ENCODE measurements at places on chromosomes 5 and 9.

DNA sequence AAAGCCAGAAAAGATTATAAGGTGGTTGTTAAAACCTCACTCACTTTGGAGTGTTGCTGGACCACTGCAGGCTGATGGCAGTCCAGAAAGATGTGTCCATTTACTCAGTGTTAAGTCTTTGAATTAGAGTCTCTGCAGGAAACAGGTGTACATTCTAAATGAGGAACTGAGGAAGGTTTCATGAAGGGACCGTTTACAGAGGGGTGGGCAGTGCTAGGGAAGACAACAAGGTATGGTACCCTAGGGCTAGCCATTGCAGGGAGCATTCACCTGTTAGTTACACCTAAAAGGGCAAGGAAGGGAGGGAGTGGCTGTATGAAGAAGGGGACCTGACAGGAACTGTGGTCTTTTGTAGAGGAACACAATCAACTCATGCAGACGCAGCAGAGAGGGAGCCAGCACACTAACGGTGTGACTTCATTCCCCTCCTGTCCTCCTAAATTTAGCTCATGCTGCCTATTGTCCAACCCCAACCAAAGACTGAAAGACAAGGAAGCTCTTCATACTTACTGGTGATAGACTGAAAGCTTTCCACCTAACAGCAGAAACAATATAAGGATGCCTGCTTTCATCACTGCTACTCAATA lies 32.2 kb upstream of the PAX5 start:
- no peak for DNase-seq

DNA sequence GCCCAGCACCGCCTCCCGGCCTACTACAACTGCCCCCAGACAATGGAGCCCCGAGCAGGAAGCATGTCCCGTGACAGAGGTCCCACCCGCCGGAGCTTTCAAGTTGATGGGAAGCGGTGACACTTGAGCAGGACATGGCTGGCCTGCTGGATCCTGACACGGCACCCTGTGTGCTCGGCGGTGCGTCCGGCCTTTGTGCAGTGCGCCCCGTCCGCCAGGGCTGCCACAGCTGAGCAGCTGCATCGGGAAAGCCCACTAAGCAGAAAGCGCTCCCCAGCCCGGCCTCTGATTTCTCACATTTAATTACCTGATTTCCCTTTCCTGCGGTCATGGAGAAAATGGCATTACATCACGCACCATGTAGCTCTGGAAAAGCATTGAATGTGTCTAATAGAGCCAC lies 611.9 kb downstream of the IRX1 start:
- no peak for DNase-seq

- no peak for DNase-seq
Measured at GRCh38 chr9:136362450-136362784, 1.1 kb downstream of the DNLZ start.

DNA sequence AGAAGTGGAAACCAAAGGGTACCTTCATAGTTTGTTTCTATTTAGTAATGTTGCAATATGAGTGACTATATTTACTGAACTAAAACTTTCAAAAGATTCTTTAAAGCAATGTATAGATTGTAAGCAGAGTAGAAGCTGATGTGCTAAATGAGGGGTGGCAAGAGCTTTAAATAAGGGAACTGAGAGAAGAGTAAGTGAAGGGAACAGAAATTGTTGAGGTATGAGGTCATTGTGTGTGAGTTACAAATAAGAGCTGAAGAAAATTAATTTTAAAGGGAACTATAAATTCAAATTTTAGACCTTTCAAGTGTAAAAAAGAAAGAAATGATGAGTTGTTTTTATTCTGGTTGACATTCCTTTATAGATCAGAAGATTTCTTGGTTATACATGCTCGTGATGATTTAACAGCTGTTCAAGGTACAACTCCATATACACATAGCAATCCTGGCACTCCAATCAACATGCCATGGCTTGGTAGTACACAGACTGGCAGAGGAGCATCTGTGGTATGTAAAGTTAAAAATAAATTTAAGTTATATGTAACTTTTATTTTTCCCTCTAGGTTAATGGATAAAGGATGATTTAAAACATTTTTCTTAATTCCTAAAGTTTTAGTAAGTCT lies 135.1 kb upstream of the TNFAIP8 start:
- DNase-seq = no peak

GRCh38 chr5:122129306-122129705 lies at the start of gene ZNF474:
ZNF474 (plus strand) TSS chr5:122129546; CDS start chr5:122151991, 22,445 bp downstream.
- no peak for DNase-seq

DNA sequence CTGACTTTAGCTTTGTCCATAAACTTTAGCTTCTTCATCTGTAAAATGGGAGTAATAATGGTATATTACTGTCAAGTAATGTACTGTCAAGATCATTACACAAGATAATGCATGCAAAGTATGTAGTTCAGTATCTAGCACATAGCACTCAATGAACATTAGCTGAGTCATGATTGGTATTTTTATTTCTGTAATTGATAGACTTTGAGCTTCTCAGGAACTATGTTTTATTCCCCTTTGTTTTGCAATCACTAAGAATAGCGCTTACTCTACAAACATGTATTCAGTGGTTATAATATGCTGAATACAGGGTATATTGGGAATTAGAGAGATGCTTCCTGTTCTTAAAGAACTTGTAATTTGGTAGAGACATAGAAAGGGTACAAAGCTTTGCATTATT lies 142.3 kb upstream of the KLF9 start:
- DNase-seq = no peak

DNA sequence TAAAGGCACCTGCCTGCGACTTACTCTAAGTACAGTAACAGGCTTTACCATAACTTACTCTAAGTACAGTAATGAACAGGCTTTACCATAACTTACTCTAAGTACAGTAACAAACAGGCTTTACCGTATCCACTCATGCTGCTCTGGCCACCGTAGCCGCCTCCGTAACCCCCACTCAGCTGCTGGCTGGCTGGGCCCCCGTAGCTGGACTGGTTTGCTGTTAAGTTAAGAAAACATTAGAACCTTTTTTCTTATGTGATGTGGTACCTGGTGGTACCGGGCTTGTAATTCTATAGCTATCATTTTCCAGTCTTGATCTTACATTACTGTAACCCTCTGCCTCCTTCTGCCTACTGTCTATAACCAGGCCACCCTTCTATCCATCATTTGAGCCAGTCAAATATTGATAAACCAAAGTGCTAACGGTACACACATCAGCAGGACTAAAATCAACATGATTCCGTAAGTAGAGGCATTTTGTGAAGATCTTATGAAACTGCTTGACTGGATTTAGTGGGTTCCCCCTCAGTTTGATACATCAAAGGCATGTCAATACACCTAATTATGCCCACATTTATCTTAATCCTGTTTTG lies 7.4 kb downstream of the HNRNPH1 start:
- DNase-seq = no peak

DNA sequence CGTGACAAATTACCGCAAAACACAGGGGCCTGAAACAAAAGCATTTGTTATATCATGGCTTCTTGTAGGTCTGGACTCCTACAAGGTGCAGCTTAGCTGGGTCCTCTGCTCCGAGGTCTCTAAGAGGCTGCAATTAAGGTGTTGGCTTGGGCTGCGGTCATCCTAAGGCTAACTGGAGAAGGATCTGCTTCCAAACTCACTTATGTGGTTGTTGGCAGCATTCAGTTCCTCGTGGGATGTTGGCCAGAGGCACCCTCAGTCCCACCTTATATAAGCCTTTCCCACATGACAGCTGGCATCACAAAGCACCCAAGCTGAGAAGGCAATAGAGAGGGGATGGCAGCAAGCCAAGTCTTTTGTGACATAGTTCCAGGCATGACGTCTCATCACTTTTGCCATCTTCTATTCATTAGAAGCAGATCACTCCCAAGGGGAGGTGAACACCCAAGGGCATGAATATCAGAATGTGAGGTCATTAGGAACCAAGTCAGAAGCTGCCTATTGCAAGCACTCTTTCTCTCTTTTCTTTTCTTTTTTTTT lies 47.9 kb upstream of the ZBTB43 start:
- DNase-seq = peak; percentile 34

DNA sequence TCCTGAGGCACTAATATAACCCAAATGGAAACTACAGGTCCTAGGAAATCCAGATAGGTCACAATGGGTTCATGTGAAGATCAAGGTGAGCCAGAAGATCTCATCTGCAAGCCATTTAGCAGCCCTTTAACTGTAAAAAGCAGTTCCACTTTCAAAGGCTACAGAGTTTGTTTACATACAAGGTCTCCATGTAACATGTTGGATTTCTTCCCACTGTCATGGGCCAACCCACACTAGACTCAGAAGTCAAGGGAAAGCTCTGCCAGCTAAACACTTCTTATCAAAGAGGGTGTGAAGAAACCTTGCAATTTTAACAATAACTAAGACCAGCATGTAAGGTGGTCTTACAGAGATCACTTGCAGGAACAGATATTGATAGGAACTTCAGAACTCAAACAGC lies 3.8 kb upstream of the CTNNAL1 start:
- no peak for DNase-seq

DNA sequence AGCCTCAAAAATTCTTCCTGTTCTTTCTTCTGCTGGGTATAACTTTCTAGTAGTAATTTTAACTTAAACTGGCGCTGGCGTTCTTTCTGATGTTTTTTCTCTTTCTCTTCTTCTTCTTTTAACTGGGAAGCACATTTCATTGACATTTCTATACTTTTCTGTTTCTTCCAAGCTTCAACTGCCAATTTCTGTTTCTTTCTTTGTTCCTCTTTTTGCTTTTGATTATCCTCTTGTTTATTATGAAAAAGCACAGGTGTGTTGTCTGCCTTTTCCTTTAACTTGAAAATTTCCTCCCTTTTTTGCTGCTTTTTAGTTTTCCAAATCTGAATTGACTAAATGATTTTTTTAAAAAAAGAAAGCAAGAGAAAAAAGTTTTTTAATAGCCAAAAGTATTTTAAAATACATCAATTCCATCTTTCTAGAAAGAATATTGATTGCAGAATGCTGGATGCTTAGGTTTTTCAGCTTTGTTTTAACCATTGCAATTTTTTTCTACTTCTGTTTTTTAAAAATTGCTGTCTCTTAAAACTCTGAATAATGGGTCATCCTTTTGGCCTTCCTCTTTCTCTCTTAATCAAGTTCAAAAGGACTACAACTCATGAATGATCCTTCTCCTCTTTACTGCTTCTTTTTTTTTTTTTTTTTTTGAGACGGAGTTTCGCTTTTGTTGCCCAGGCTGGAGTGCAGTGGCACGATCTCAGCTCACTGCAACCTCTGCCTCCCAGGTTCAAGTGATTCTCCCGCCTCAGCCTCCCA lies 8.8 kb upstream of the PGGT1B start:
- DNase-seq = no peak

DNA sequence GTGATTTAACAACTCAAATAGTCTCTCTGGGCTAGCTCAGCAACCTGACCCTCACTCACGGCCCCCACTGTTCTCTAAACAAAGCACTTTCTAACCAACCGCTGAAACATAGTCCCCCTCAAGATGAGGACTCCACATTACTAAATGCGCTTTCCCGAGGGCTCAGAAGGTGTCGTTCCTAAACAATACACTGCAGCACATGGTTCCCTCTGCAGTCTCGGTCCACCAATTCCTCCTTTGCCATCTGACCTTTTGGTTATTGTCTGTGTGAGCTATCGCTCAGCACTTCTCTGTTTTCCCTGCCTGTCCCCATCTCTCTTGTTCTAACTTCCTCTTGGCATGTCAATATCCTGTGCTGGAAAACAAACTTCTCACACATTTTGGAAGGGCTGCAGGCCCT lies 7.2 kb downstream of the EPB41L4A start:
- DNase-seq = no peak

DNA sequence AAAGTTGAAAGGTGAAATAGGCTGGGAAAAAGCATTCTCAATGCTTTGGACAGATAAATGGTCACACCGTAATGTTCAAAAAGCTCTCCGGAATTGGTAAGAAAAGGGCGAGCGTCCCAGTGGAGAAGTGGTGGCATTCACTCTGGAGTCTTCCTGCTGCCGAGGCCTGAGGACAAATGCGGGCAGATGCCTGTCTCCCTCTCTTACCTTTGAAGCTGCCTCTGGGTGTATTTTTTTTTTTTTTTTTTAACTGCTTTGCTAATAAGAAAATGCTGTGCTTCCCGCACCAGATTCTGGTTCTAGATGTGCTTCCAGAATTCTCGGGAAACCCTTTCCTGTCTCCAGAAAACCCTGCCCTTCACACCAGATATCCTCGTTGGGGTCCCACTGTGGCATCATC lies 24.4 kb upstream of the CTSL start:
- no peak for DNase-seq

- DNase-seq = no peak
Measured at GRCh38 chr9:71308454-71308853, 187.0 kb upstream of the TRPM3 start.

- DNase-seq = no peak
Measured at GRCh38 chr5:146902471-146902870, 23.9 kb upstream of the PPP2R2B start.

- no peak for DNase-seq
Measured at GRCh38 chr9:107530679-107531078, 41.1 kb upstream of the KLF4 start.

DNA sequence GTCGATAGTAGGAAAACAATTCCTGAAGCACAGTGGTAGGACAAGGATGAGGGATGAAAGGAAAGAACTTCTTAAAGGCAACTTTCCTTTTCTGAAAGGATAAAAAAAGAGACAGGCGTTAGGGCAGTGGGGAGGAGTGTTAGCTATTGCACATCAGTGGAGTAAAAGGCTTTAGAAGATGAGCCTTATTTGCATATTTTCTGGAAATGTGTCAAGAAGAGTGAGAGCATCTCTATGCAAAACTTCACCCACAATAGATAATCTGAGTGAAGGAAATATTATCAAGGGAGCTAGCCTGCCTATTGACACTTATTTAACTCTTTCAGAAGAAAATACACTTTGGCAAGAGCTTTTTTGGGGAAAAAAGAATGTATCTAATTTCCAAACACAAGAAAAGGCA lies 151.6 kb downstream of the MACIR start:
- no peak for DNase-seq

- DNase-seq = no peak
Measured at GRCh38 chr9:78606001-78606379, 309.1 kb downstream of the PSAT1 start.

DNA sequence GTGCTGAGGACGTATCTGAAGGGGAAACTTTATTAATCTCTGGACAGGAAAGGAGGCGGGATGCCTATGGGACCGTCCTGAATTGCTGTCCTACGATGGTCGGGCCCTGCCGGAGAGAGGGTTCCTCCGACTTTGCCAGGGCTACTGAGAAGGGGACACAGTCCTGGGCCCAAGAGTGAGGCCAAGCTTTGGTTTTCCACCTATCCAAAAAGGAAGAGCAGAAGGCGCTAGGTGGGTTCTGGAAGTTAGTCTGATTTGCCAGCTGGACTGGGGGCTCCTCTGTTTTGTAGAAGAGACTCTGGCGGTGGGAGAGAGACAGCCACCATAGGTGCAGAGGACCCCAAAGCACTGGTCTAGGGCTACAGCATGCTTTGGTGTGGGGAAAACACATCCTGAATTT lies 243.8 kb upstream of the IRX4 start:
- DNase-seq = no peak

- no peak for DNase-seq
Measured at GRCh38 chr5:168870910-168871309, 291.7 kb upstream of the PANK3 start.

GRCh38 chr5:2357309-2357708 lies 394.2 kb downstream of the IRX2 start:
- no peak for DNase-seq
